KBM-7 (cell line): ENCODE measurements at places on chromosomes 2 and 18.

- no peak for DNase-seq
Measured at GRCh38 chr2:202632682-202633290, 2.0 kb upstream of the FAM117B start.

GRCh38 chr18:44844486-44844885 is 163.8 kb downstream of the SETBP1 start:
- no peak for DNase-seq

DNA sequence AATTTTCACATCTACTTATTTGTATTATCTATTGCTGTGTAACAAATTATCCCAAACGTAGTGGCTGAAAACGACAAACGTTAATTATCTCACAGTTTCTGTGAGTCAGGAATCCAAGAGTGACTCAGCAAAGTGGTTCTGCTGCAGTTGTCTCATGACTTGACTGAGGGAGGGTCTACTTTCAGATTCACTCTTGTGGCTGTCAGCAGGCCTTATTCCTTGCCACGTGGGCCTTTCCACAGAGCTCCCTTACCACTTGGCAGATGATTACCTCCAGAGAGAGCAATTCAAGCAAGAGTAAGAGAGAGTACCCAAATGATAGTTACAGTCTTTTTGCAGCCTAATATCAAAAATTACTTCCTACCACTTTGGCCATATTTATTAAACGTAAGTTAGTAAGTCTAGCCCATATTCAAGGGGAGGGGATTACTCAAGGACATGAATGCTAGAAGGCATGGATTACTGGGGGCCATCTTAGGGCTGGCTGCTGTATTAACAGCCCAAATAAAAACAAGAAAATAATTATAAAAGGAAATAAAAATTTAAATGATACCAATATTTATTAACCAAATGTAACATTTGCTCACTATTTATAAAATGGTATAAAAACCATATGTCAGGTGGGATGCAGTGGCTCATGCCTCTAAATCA is 48.7 kb upstream of the NBEAL1 start:
- peak; percentile 41 for DNase-seq

DNA sequence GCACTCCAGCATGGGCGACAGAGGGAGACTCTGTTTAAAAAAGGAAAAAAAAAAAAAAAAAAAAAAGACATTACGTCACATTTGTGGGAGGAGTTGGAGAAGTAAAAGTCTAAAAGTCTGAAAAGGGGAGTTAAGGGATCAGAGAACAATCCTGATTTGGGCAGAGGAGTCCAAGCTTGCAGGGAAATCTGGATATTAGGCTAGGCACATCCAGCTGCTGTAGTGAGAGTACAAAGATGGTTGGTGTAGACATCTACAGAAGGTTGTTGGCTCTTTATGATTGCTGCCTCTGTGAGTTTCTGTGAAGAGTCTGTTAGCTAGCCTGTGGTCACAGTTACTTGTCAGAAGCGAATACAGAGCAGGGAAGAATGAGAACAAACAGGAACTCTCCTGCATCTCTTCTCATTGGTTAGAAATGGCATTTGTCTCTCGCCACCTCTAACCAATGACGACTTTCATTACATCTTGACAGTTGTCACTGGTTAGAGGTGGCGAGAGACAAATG is 3.3 kb upstream of the OSBPL6 start:
- DNase-seq = peak; percentile 51

- no peak for DNase-seq
Measured at GRCh38 chr2:227241005-227241404, 76.6 kb downstream of the COL4A3 start.

DNA sequence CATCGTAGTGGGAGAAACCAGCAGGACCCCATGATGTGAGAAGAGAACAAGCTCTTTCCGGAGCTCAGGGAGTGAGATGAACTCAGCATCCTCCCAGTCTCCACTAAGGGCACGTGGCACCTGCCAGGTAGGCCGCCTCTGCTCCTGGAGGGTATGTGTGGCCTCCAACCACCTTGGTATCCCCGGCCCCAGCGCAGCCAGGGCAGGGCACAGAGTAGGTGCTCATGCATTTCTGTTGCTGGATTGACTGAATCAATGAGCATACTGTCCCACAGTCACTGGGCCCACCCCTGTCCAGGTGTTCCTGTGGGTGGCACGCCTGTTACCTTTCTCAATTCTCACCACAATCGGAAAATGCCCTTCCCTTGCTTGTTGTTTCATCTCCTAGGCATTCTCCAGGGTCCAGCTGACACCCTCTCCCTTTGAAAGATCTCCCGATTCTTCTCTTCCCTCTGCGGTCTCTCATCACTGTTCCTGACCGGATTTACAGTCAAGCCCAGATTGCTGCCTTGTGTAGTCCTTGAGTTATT is 138.5 kb upstream of the SMAD2 start:
- no peak for DNase-seq

- DNase-seq = no peak
Measured at GRCh38 chr2:194730266-194730665, 926.8 kb upstream of the SLC39A10 start.

DNA sequence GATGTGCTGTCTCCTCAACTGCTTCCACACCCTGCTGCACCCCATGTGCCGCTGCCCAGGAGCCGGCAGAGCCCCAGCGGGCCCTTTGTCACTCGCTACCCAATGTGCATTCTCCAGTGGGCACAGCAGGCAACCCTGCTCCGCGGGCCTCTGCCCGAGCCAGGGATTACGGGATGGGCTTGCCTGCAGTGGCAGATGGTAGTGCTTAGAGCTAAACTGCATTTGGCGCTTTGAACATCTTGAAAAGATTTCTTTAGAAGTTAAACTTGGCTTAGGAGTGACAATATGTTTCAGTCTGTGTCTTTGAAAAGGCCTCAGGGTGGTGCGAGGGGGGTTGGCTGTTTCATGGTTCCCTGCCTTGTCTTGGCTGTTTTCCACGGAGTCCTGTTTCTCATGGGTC is 84.0 kb upstream of the BOD1L2 start:
- no peak for DNase-seq
